SHP77 treated with DMSO at 0.1 percent for 48 hours (cell line): ENCODE measurements at places on chromosomes 4 and X.

- DNase-seq, result no peak
These were observed 106.4 kb upstream of the GRIA3 start for GRCh38 chrX:123077631-123078030.

GRCh38 chr4:8844976-8845690, 26.5 kb downstream of the HMX1 start:
- no peak for DNase-seq

- DNase-seq, result no peak
These were observed 38.1 kb downstream of the SEC31A start for GRCh38 chr4:82852751-82853285.

- no peak for DNase-seq
These were observed 218.9 kb downstream of the PABPC4L start for GRCh38 chr4:133982533-133983224.

GRCh38 chr4:4853371-4853823, 6.1 kb upstream of the MSX1 start:
- DNase-seq, result no peak

DNA sequence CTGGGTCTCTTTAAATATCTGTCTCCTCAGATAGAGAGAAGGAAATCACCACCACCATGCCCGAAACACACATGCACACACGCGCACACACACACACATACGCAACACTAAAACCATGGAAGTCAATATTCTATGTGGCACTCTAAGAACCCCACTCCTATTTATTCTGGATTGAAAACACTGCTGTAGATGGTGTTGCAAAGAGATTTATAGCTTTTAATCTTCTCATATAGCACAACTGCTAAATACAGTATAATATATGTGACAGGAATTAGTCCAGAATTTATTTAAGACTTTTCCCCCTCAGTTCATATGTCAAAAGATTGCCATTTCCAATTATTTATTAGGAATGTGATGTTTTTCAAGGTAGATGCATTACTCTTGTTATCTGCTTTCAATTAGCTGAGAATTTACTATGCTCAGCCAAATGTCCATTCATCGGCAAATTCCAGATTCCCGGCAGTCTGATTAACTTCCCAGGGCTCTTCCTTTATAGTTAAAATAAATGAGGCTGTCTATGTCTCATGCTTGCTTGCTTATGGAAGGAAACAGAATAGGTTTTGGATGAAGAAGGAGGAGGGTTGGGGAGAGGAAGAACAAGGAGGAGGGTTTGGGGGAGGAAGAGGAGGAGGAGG, 115.4 kb upstream of the NDP start:
- DNase-seq, result no peak

DNA sequence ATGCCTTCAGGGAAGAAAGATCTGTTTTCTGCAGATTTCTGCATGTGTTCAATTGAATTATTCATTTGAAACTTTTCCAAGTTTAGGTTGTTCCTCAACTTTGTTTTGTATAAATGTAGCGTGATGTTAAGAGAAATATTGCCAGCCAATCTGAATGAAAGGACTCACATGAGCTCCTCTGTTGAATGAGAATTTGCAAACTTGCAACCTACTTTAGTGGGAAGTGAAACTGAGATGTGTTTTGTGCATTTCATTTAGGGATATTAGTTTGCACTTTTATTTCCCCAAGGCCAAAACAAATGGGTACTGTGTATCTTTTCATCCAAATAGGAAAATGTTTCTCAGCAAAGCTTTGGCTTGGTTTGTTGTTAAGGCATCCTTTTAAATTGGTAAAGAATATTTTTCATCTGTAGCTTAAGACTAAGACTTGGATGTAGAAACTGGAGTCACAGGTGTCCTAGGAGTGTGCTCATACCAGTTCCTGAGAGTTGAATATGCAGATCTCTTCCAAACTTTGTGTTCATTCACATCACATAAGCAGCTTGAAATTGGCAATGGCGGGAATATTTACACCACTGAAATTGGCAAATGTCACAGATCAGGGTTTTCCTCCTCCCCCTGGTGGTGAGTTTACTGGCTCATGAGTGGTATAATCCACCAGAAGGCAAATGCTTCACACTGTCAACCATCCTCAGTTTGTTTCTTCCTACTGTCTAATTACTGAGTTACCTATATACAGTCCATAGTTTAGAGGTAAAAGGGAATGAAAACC, 193.6 kb upstream of the BANK1 start:
- no peak for DNase-seq

GRCh38 chrX:10856797-10857196, 236.4 kb upstream of the MID1 start:
- no peak for DNase-seq

DNA sequence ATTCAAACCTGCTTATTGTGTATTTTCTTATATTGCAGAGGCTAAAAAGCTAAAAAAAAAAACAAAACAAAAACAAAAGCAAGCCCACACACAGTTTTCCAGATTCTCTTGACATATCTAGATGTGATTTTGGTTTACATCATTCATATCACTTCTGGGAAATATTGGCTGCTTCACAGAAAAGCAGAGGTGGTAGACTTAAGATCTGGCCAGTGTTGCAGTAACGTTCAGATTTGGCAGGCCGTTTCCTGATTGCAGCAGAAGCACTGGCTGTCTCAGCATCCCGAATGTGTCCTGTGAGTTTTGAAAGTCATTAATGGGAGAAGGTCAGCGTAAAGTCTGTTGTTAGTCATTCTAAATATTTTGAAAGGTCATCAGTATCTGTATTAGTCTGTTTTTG, 2062.0 kb downstream of the ARAP2 start:
- no peak for DNase-seq

GRCh38 chr4:174828845-174829701, at the start of gene GLRA3:
Gene GLRA3, minus strand, starts transcription at chr4:174829247. Its CDS starts 436 bp downstream, at chr4:174828811.
- DNase-seq, result peak; percentile 61

GRCh38 chrX:44451056-44451455, 91.6 kb downstream of the FUNDC1 start:
- no peak for DNase-seq

DNA sequence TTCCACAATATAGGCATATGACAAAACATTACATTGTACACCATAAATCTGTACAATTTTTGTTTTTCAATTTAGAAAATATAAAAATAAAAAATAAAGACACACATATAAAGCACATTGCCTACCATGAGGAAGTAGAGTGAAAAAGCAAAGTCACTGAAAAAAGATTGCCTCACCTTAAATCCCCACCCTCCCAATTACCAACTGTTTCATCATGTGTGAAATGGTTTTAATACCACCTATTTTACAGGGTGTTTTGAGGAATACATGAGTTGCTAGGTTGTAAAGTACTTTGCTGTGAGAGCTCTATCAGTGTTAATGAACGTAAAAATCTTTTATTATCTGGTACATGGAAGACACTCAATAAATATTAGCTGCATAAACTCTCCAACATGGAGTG, 373.6 kb upstream of the NDST3 start:
- DNase-seq, result no peak

DNA sequence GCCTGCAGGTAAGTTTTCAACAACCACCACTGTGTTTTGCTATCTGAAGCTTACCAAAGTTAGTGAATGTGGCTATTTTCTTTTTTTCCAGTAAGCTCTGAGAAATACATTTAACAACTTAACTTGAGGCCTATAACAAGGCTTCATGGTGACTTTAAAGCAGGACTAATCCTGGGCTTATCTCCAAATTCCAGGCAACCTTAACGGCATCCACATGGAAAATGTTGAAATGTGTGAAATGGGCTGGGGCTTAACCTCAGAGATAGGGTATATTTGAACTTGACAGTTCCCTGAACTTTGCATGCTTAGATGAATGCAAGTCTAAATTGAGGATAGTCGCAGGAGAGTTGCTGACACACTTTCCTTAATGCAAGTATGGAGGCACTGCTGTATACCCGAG, 539.2 kb downstream of the GALNTL6 start:
- no peak for DNase-seq

DNA sequence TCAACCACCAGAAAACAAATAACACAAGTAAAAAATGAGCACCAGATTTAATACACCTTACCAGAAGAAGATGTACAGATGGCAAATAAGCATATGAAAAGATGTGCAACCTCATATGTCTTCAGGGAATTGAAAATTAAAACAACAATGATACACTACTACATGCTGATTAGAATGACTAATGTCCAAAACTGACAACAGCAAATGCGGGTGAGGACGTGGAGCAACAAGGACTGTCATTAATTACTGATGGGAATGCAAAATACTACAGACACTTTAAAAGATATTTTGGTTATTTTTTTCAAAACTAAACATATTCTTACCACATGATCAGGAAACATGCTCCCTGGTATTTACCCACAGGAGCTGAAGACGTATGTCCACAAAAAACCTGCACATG, 140.3 kb downstream of the FRYL start:
- no peak for DNase-seq

DNA sequence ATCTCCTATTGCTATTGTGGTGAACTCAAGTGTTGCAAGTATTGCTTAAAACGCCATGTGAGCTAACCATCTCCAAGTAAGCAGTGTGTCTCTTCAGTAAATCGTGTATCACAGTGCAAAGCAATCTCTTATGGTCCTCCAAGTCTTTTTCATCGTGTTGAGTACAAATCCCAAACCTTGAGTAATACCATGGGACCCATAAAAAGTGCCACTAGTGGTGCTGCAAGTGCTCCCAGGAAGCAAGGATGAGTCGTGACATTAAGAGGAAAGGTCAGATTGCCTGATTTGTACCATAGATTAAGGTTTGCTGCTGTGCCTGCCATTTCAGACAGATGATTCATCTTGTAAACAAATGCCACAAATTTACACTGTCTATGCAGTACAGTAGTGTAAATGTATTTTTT, 66.9 kb upstream of the BMPR1B start:
- DNase-seq, result no peak

DNA sequence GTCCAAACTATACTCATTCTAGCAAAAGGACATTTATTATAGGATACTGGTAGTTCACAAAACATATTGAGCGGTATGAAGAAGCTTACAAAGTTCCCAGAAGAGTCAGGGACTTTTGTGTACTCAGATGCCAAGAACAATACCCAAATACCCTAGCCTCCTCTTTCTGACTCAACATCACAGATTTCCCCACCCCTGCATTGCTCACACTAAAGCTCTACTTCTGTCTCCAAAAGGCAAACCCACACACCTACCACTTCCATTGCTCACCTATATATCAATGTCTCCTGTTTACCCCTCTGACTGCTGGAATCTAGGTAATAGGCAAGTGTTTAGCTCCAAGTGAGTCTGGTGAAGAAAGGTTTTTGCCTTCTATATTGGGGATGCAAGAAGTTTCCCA, 100.7 kb upstream of the HCCS start:
- no peak for DNase-seq

- DNase-seq, result no peak
These were observed 14.3 kb upstream of the TDO2 start for GRCh38 chr4:155889031-155889793.

DNA sequence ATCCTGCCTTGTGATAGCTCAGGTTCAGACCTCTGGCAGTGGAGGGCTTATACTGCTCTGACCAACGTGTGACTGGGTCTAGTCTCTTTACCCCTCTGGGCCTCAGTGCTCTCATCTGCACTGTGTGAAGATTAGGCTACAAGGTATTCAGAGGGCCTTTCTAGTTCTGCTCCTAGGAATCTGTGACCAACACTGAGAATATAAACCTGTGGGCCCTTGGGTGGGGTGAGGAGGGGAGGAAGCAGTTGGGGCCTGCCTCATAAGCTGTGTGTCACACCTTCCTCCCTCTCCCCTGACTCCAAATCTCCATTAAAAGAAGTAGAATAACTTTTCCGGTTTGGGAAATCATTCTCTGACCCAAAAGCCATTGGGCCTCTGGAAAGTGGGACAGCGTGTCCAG, 66.3 kb upstream of the MSN start:
- no peak for DNase-seq

GRCh38 chr4:66927937-66928336, 617.4 kb downstream of the CENPC start:
- peak; percentile 68 for DNase-seq

GRCh38 chr4:41873380-41874295, 61.6 kb upstream of the TMEM33 start:
- DNase-seq, result no peak

DNA sequence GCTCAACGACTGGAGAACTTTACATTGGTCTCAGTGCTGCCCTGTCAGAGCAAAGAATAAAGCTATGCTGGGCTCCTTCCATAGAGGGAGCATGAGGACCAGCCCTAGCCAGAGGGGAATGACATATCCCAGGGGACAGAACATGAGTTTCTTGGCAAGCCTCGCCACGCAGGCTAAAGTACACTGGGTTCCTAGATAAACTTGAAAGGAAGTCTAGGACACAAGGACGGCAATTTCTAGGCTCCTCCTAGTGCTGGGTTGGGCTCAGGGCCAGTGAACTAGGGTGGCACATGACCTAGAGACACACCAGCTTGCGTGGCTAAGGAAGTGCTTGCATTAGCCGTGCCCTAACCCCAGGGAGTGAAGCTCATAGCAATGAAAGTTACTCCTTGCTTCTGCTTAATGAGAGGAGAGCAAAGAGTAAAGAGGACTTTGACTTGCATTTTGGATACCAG, 141.0 kb downstream of the MAB21L2 start:
- no peak for DNase-seq

DNA sequence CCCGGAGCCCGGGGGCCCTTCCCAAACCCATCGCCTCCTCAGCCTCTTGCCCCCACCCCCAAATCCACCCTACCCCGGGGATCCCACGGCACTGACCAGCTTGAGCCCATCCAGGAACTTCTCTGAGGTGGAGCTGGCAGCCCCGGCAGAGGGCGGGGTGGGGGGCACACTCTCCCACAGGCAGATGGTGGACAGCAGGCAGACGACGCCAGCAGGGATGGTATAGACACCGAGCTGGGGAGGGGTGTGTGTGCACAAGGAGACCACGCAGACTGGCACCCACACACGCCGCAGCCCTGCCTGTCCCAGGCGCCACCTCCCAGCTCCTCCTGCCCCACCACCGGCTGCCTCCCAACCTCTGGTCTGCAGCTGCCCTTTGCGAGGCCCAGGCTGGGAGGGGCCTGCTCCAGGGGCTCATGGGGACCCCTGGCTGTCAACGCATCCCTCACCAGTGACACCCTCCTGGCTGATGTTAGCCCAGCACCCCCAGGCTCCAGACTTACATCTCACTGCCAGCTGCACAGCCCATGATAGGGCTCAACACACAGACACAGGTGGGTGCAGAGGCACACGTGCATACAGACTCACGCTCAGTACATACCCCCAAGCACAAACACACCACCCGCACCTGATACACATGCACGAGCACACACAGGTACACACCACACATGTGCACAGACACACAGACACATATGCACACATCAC, 4.2 kb downstream of the SLC49A3 start:
- no peak for DNase-seq

DNA sequence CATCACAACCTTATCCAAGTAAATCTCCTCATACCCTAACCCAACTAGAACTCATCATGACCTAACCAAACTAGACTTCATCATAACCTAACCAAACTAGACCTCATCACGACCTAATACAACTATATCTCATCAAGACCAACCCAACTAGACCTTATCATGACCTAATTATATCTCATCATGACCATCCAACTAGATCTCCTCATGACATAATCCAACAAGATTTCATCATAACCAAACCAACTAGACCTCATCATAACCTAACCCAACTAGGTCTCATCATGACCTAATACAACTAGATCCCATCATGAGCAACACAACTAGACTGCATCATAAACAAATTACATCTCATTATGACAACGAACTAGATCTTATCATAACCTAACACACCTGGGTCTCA, 86.4 kb downstream of the DHRSX start:
- no peak for DNase-seq
